Right renal pelvis (tissue), 4 donors: ENCODE measurements at places on chromosomes 2 and 18. TPM values are rescaled to one million over a fixed set of nuclear protein-coding genes. Genes with fewer than 3 reads are reported as not detected.
A peak's percentile ranks its signal among the peaks of the same experiment; 100 is the strongest.

GRCh38 chr2:216056739-216057138, 24.9 kb downstream of the PECR start:
- no peak for DNase-seq

GRCh38 chr2:162390801-162391200, 46.9 kb downstream of the GCA start:
- no peak for DNase-seq

DNA sequence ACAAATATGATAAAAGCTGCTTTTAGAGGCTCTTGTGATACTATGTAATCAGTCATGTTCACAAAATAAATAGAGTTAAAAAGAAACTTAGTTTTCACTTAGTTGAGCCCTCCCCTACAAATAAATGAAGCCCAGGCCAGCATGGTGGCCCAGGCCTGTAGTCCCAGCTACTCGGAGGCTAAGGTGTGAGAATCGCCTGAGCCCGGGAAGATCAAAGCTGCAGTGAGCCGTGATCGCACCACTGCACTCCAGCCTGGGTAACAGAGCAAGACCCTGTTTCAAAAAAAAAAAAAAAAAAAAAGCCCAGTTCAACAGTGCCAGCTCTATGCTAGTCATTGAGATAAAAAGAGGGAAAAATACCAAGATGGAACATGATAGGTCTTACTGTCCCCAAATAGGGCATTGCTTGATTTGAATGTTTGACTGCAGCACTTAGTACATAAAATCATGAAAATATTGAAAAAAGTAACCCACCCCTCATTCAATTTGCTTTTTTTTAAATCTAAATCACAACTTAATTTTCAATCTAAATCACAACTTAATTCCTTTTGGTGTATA, 1.5 kb downstream of the ASNSD1 start:
- DNase-seq: no peak

DNA sequence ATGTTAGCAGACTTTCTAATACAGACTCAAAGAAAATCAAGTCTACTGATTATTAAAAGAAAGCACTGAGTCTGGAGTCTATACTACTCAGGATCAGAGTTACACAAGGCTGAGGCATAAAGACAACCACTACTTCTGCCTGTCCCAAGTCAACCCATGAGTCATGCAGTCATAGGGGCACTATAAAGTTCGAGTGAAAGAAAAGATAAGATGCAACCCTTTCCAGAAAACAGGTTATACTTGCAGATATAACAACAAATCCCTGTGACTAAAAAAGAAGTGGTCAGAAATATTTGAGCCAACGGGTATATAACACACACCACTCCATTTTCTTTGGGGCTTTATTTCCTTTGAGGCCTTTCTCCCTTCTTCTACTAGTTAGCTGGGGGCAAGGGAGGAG, 18.6 kb upstream of the SCRN3 start:
- DNase-seq: no peak

DNA sequence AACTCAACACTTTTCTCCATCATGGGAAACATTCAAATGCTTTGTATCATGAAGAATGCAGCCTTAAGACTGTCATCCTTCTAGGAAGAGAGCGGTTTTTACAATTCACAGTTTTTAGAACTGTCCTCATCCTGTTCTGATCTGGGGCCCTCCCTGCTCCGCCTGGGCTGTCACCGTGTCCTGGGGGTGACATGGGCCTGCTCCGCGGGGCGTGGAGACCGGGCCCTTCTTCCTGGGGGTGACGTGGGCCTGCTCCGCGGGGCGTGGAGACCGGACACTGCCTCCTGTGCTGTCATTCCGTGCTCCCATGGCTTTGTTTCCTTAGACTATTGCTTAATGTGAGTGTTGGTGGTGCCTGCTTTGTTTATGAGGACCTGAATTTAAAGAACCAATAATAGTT, 122.8 kb downstream of the TMEM18 start:
- no peak for DNase-seq

- DNase-seq: no peak
Measured at GRCh38 chr18:28189400-28190239, 12.7 kb upstream of the CDH2 start.

DNA sequence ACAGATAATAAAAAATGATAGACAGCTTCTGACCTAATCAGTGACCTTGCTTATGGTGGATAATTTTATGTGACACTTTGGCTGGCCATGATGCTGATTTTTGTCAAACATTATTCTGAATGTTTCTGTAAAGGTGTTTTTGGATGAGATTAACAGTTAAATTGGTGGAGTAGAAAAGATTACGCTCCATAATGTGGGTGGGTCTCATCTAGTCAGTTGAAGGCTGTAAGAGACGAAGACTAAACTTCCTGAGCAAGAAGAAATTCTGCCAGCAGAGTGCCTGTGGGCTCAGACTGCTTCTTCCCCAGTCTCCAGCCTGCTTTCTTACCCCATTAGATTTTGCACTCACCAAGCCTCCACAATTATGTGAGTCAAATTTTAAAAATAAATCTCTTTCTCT, 214.9 kb upstream of the ITGA4 start:
- no peak for DNase-seq

GRCh38 chr2:30963184-30963583, 155.9 kb upstream of the CAPN13 start:
- no peak for DNase-seq

DNA sequence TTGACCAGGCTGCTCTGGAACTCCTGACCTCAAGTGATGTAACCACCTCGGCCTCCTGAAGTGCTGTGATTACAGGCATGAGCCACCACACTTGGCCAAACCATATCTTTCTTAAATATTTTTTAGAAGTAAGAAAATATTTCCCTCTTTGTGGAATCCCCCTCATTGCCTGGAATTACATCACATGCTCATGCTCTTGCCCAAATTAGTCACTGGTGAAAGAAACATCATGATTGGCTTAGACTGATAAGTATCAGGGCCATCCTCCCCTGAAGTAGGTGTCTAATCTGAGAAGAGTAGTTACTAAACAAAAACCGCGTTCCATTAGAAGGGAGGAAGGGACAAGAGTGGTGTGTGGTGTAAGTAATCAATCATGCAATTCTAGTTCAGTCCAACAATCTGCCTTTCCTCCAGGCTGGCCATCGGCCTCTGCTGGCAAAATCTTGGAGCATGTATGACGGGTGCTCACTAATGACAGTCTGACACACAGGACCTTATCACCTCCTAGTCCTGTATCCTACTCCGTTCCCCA, 52.3 kb upstream of the SCG2 start:
- DNase-seq: no peak

GRCh38 chr2:204971206-204971907, 426.1 kb downstream of the PARD3B start:
- no peak for DNase-seq

DNA sequence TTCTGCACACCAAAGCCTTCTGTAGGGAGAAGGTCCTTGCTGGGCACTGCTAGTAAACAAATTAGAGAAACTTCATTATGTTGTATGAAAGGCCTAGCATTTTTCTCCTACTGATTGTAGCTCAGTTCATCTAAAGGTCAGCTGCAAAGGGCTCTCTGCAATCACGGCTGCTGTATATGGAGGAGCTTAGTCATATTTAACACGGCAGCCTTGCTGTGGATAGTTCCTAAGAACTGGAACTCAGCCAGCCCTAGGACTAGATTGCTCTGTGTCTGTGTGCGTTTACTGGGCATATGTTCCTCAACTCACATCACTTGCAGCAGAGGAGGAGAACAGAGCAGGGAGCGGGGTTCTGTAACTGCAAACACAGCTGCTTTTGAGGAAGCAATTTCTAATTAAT, 1103.9 kb upstream of the KLHL29 start:
- DNase-seq: peak; percentile 10

Gene CNDP1
- 0.72 TPM for polyA plus RNA-seq

Gene DPP10
- 14.6 TPM for polyA plus RNA-seq

Gene THUMPD2
- polyA plus RNA-seq: 19.8 TPM

Gene MRPL30
- polyA plus RNA-seq: 57.8 TPM
